Breast epithelium (tissue), 4 donors: ENCODE measurements at places on chromosomes 5 and 9. TPM values are rescaled to one million over a fixed set of nuclear protein-coding genes. Genes with fewer than 3 reads are reported as not detected.

DNA sequence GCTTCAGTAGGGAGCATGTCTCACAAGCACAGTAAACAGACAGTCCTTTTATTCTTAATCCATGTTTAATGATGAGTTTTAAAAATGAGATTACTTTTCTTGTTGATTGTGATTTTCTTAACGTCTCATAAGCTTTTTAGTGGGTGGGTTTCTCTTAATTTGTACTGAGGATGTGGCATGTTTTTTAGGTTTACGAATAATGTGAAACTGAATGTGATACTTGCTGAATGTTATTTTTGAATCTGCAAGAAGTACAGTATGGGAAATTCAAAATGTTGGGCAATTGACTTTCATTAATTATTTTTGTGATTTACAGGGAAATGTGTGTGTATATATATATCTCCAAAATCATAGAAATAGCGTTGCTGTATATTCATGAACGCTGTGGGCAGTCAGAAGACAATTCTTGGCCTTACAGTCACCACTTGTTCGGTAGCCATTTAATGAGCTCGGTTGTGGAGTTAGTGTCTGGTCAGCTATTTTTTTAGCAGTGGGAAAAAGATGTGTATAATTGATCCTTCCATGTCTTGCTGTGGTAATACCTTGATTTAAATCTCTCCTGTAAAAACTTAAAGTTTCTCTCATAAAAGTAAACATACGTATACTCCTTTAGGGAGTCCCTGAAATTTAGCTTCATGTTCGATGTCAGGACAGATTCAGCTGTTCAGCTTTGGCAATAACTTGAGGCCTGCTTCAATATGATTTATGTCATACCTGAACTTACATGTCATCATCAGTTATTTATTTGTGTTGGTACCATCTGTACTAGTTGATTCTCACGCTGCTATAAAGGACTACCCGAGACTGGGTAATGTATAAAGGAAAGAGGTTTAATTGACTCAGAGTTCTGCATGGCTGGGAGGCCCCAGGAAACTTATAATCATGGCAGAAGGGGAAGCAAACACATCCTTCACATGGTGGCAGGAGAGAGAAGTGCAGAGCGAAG, 15.0 kb downstream of the ICE1 start:
- H3K4me3 ChIP-seq, result no peak overlapping the region
- H3K36me3 ChIP-seq, result no peaks in the 10 kb centered on the region
- H3K27ac ChIP-seq, result no peak overlapping the region

DNA sequence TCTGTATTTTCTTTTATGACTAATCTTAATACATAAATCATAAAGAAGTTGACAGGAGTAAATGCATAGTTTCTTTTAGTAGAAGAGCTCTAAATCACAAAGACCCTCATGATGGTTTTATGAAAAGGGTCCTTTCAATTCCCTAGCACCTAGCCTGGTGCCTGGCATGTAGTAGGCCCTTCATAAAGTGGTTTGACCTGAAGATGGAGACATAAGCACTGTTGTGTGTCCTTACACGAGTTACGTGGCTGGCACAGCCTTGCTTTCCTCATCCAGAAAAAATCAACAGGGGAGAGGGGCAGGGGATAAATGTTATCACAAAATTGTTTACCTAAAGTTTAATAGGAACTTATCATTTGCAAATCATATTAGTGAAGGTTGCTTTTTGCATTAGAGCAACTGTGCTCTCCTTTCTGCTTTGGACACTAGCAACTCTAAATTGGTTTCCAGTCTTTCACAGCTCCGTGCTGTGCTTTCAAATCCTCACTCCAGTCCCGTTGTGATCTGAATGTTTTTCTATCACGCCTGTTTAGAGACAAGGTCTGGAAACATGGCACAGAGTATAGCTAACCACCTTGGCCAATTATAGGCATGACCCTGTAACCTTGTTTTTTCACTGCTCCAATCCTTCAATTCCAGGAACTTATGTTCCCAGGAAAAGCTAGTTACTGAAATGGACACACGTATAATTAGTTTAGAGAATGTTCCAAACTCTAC, 55.7 kb downstream of the ARL15 start:
- no peak overlapping the region for H3K4me3 ChIP-seq
- H3K27me3 ChIP-seq, result no peaks in the 10 kb centered on the region

GRCh38 chr9:135604437-135605237, 34.7 kb downstream of the GLT6D1 start:
- H3K4me3 ChIP-seq, result no peak overlapping the region
- H3K36me3 ChIP-seq, result no peaks in the 10 kb centered on the region
- H3K27me3 ChIP-seq, result peaks cover 38% of the 10 kb centered on the region
- DNase-seq, result no peak
- no peaks in the 10 kb centered on the region for H3K4me1 ChIP-seq

DNA sequence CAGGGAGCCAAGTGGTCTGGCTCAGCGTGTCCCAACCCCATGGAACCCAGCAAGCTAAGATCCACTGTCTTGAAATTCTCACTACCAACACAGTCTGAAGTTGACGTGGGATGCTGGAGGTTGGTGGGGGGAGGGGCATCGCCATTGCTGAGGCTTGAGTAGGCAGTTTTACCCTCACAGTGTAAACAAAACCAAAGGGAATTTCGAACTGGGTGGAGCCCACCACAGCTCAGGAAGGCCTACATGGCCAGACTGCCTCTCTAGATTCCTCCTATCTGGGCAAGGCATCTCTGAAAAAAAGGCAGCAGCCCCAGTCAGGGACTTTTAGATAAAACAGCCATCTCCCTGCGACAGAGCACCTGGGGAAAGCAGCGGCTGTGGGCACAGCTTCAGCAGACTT, 17.1 kb upstream of the FBXL17 start:
- DNase-seq, result no peak
- H3K27me3 ChIP-seq, result no peaks in the 10 kb centered on the region
- no peak overlapping the region for H3K27ac ChIP-seq

DNA sequence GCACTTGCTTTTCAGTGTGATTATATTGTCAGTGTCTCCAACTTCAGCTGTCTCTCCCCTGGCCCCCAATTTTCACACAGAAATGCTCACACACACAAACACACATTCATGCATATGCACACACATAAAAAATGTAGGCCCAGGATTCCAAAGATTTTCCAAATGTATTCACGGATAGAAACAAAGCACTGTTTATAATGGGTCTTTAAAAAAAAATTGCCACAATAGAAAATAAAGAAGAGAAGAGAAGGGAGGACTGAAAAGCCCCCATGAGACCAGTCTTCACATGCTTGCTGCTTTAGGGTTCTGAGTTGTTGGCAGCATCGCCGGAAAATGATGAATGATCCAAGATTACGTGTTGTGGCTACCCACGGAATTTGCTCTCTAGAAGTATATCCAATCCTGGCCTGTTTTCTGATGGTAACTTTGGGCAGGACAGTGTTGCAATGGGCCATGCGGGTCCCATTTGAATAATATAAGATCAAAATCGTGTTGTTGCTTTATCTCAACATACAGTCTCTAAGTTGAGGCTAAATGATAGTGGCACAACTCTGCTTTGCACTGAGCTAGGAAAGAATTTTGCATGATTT, 36.2 kb upstream of the ACO1 start:
- H3K27ac ChIP-seq, result no peak overlapping the region
- DNase-seq, result no peak
- H3K4me1 ChIP-seq, result no peaks in the 10 kb centered on the region
- H3K36me3 ChIP-seq, result no peaks in the 10 kb centered on the region
- no peaks in the 10 kb centered on the region for H3K27me3 ChIP-seq

DNA sequence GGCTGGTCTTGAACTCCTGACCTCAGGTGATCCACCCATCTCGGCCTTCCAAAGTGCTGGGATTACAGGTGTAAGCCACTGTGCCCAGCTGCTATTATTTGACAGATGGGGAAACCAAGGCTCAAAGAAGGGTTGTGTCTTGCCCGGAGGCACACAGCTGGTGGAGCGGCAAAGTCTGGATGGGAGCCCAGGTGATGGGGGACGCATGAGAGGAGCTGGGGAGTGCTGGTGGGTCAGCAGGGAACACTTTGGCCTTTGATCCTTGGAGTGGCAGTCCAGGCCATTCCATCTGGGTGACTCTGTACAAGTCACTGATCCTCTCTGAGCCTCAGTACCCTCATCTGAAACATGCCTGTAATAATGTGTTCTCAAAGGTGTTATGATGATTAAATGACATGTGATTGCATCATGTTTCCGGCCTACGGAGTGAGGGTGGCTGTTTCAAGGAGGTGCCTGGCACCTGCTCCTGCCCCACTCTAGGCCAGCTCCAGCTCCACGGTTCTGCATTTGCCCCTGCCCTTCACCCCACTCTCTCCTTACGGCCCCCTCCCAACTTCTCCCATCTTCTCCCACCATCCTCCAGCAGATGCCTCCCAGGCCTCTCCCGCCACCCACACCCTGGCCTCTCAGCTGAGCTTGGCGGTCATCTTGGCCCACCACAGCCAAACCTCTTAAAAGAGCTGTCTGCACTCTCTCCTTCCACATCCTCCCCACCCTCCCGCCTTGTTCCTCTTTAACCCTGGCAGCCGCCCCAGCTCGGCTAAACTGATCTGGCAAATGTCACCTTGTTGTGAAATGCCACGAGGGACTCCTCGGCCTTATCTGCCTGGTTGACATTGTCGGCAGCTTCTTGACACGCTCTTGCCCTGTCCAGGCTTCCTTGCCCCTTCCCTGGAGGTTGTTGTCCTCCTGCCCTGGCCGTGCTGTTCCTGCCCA, 5.5 kb upstream of the DBN1 start:
- no peak for DNase-seq
- H3K4me3 ChIP-seq, result no peak overlapping the region
- no peaks in the 10 kb centered on the region for H3K36me3 ChIP-seq
- peak overlapping the region; percentile 78 for H3K27ac ChIP-seq
- H3K4me1 ChIP-seq, result peaks cover 5% of the 10 kb centered on the region

- DNase-seq, result no peak
- no peak overlapping the region for H3K27ac ChIP-seq
- no peaks in the 10 kb centered on the region for H3K27me3 ChIP-seq
- H3K36me3 ChIP-seq, result no peaks in the 10 kb centered on the region
These were observed 1.7 kb downstream of the TAL2 start for GRCh38 chr9:105663914-105664313.

- no peaks in the 10 kb centered on the region for H3K36me3 ChIP-seq
- no peak overlapping the region for H3K4me3 ChIP-seq
These were observed 236.0 kb upstream of the CD180 start for GRCh38 chr5:67432606-67433005.

DNA sequence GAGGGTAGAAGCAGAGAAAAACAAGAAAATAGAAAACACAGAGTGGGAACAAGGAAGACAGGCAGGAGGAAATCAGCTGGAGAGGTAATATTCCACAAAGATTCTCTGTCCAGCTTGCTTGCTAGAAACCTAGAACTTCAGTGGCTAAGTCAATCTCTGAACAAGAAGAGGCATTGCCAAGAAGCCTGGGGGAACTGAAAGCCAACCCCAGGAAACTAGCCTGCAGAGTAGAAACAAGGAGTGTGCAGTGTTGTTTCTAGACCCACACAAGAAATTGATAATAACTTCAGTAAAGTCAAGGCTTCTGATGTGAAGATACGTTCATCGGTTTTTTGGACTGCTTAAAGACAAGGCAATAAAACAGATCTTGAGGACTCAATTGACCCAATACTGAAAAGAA, 234.5 kb upstream of the MAP3K1 start:
- H3K36me3 ChIP-seq, result no peaks in the 10 kb centered on the region
- no peaks in the 10 kb centered on the region for H3K27me3 ChIP-seq
- no peak overlapping the region for H3K4me3 ChIP-seq
- no peak for DNase-seq
- H3K4me1 ChIP-seq, result peaks cover 7% of the 10 kb centered on the region

GRCh38 chr9:127635201-127635735, 23.2 kb downstream of the STXBP1 start:
- no peak for DNase-seq
- no peaks in the 10 kb centered on the region for H3K4me1 ChIP-seq
- no peaks in the 10 kb centered on the region for H3K27me3 ChIP-seq
- no peaks in the 10 kb centered on the region for H3K36me3 ChIP-seq
- no peak overlapping the region for H3K27ac ChIP-seq
- no peak overlapping the region for H3K4me3 ChIP-seq

DNA sequence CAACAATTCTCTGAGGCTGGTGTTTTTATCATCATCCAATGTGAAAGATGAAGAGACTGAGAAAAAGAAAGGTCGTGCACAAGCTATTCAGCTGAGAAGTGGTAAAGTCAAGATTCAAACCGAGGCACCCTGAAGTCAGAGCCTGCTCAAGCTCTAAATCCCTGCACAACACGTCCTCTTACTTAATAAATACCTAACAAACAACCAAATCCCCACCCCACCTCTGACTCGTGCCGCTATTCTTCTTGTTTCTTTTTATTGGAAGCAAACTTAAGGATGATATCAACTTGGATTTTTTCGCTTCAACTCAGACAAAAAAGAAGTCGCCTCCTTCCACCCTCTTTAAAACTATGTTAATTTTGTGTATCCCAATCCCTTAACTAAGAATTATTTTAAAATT, 140.2 kb downstream of the CEP120 start:
- H3K27ac ChIP-seq, result no peak overlapping the region
- no peak overlapping the region for H3K4me3 ChIP-seq

DNA sequence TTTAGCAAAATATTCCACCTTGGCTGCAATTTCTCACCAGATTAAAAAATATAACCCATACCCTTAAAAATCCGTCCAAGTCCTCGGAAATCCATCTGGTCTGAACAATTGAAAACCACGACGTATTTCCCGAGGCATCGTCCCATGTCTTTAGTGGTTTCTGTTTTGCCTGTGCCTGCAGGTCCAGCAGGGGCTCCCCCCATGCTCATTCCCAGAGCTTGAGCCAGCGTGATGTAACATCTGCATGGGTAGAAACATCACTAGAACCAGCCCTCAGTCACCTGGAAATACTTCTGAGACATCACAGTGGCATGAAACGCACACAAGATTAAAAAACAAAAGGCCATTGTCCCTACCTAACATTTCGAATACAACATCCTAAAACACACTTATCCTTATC, 114.0 kb downstream of the DNAH5 start:
- no peaks in the 10 kb centered on the region for H3K4me1 ChIP-seq
- H3K36me3 ChIP-seq, result no peaks in the 10 kb centered on the region
- no peak overlapping the region for H3K4me3 ChIP-seq
- no peaks in the 10 kb centered on the region for H3K27me3 ChIP-seq

DNA sequence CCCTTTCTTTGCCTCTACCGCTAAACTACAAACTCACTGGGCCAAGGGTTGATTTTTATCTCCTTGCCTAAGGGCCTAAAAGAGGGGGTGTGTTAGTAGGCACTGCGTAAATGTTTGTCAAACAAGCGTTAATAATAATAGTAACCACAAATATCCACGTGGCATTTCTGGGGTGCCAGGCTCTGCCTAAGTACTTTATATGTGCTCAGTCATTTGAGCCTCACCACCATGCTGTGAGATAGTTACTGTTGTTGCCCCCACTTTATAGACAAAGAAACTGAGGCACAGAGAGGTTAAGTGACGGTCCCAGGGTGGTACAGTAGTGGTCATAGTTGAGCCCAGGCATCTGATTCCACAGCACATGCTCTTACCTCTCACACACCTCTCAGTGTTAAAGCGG, 52.4 kb downstream of the ERGIC1 start:
- H3K27me3 ChIP-seq, result no peaks in the 10 kb centered on the region
- peak overlapping the region; percentile 84 for H3K27ac ChIP-seq

GRCh38 chr5:64971513-64971912, 202.8 kb downstream of the CWC27 start:
- H3K36me3 ChIP-seq, result no peaks in the 10 kb centered on the region
- no peaks in the 10 kb centered on the region for H3K27me3 ChIP-seq
- no peaks in the 10 kb centered on the region for H3K4me1 ChIP-seq
- no peak for DNase-seq

Gene PCDHB12
- total RNA-seq, result 5.0 TPM

Gene IL33
- 11.7 TPM for total RNA-seq

Gene FGF10
- total RNA-seq, result 31.1 TPM

Gene RANBP3L
- 2.3 TPM for total RNA-seq

Gene FCHO2
- total RNA-seq, result 46.7 TPM

Gene FLT4
- 7.9 TPM for total RNA-seq

Gene TMEM141
- total RNA-seq, result 103 TPM

Gene IRX1
- 49.2 TPM for total RNA-seq

Gene COL15A1
- 47.8 TPM for total RNA-seq
